Osteoblast (primary cell): ENCODE measurements at places on chromosomes 3 and 15. TPM values are rescaled to one million over a fixed set of nuclear protein-coding genes. Genes with fewer than 3 reads are reported as not detected.
A peak's percentile ranks its signal among the peaks of the same experiment; 100 is the strongest.

DNA sequence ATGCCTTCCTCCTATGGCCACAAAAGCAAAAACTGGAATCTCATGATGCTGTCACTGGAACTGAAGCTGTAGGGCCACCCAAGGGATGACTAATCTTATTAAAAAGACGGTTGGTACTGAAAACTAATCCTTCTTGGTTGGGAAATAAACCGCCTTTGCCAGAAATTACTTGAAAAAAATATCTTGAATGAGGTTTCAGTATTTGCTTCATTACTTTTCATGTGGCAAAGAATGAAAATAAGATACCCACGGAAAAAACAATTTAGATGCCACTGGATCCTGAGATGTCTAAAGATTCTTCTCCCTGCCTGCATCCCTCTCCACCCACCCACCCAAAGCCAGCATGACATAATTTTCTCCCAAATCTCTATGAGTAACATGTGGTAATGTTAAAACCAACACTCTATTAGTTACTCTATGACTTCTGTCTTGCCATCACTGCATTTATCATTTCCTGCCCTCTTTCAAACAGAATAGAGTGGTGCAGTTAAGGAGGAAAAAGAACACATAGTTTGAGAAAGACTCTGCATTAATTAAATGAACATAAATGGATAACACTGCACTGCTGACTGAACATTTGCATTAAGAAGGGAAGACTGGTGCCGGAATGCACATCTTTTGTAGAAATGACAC, 111.8 kb upstream of the DPH6 start:
- peak; percentile 96 for DNase-seq
- peak overlapping the region; percentile 27 for H3K4me3 ChIP-seq
- H3K27ac ChIP-seq, result peak overlapping the region; percentile 67
- peaks cover 12% of the 10 kb centered on the region for H3K4me1 ChIP-seq

Gene CTXND1
- not detected in 2 replicates for total RNA-seq

DNA sequence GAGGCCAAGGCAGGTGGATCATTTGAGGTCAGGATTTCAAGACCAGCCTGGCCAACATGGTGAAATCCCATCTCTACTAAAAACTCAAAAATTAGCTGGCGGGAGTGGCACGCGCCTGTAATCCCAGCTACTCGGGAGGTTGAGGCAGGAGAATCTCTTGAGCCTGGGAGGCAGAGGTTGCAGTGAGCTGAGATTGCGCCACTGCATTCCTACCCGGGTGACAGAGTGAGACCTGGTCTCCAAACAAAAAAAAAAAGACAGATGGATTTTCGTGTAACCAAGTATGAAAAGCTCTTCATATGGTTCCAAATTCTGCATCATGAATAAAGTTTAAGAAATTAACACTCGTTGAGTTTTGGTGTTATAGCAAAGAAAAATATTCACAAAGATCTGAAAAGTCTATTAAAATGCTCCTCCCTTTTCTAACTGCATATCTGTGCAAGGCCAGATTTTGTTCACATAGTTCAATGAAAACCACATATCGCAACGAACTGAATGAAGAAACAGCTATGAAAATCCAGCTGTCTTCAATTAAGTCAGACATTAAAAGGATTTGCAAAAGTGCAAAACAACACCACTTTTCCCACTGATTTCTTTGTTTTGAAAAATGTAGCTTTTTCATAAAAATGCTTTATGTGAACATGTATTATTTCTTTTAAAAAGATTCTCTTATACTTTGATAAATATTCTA, 23.8 kb upstream of the FBLN2 start:
- H3K4me3 ChIP-seq, result no peak overlapping the region
- no peaks in the 10 kb centered on the region for H3K36me3 ChIP-seq
- H3K27ac ChIP-seq, result peak overlapping the region; percentile 23
- no peaks in the 10 kb centered on the region for H3K27me3 ChIP-seq
- peak; percentile 18 for DNase-seq

DNA sequence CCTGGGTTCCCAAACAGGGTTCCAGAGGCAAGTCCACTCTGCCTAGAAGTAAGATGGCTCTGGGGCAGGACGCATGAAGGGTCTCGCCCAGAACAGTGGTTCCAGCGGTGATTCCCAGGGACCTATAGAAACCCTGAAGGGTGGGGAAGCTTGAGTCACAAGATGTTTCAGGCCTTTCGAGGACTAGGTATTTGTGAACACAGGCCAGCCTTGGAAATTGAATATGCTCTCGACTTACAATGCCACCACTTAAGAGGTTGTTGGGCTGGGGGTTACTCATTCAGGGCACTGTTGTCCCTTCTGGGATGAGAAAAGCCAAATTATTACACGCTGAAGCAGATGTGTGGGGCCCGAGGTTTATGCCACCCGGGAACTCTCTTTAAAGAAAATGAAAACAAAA, 152.0 kb downstream of the TJP1 start:
- peaks cover 4% of the 10 kb centered on the region for H3K27me3 ChIP-seq
- H3K36me3 ChIP-seq, result no peaks in the 10 kb centered on the region
- peaks cover 28% of the 10 kb centered on the region for H3K4me1 ChIP-seq
- peak overlapping the region; percentile 96 for H3K27ac ChIP-seq

- no peaks in the 10 kb centered on the region for H3K36me3 ChIP-seq
- peaks cover 17% of the 10 kb centered on the region for H3K4me1 ChIP-seq
- peak; percentile 45 for DNase-seq
- no peak overlapping the region for H3K4me3 ChIP-seq
- H3K27me3 ChIP-seq, result no peaks in the 10 kb centered on the region
These were observed 117.9 kb upstream of the SMAD3 start for GRCh38 chr15:66947471-66947870.

DNA sequence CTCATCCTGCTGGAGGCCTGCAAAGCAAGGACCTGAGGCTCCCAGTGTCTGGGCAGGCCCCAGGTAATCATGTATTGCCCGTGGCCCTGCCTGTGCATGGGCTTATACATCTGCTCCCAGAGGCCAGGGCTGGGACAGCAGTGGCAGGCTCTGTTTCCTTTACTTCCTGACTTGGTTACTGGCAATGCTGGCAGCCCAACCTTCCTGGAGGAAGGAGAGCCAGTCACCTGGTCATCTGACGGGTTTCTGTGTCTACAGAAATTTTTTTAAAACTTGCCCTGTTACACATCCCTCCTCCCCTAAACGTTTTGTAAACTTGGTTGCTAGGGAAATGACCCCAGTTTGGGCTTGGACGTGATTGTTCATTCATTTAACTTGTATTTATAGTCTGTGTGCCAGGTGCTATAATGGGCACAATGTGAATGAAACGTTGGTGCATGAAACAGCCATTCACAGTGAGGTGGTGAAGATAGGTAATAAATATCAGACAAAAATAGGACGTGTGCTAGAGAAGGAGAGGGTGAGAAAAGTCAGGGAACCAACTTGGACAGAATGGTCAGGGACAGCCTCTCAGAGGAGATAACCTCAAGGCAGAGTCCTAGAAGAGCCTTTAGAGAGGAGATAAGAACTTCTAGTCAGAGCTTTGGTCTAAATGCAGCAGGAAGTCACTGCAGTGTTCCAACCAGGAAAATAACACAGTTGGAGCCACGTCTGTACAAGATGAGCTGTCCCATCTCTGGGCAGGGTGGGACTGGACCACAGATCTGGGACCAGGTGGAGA, 14.1 kb downstream of the TEX264 start:
- H3K27ac ChIP-seq, result no peak overlapping the region
- no peaks in the 10 kb centered on the region for H3K27me3 ChIP-seq
- H3K36me3 ChIP-seq, result peaks cover 19% of the 10 kb centered on the region
- H3K4me1 ChIP-seq, result peaks cover 24% of the 10 kb centered on the region

Gene WDR93
- total RNA-seq, result under 0.01 and 0.36 TPM in 2 replicates

Gene TRH
- under 0.01 TPM in 2 replicates for total RNA-seq

Gene THSD4
- 15.6 TPM in 2 replicates for total RNA-seq

- no peak overlapping the region for H3K4me3 ChIP-seq
- no peaks in the 10 kb centered on the region for H3K4me1 ChIP-seq
- no peak overlapping the region for H3K27ac ChIP-seq
- peaks cover 7% of the 10 kb centered on the region for H3K36me3 ChIP-seq
These were observed 225.3 kb downstream of the FOXP1 start for GRCh38 chr3:71358243-71358642.

- H3K4me1 ChIP-seq, result peaks cover 23% of the 10 kb centered on the region
- no peaks in the 10 kb centered on the region for H3K36me3 ChIP-seq
- H3K27me3 ChIP-seq, result no peaks in the 10 kb centered on the region
These were observed 183.9 kb downstream of the TPRG1 start for GRCh38 chr3:189355481-189356201.

Gene OR5K4
- total RNA-seq, result not detected in 2 replicates

GRCh38 chr3:10815487-10815886, 541 bp upstream of the SLC6A11 start:
- DNase-seq, result no peak
- no peak overlapping the region for H3K27ac ChIP-seq
- no peaks in the 10 kb centered on the region for H3K4me1 ChIP-seq
- no peaks in the 10 kb centered on the region for H3K36me3 ChIP-seq
- peaks cover 27% of the 10 kb centered on the region for H3K27me3 ChIP-seq

DNA sequence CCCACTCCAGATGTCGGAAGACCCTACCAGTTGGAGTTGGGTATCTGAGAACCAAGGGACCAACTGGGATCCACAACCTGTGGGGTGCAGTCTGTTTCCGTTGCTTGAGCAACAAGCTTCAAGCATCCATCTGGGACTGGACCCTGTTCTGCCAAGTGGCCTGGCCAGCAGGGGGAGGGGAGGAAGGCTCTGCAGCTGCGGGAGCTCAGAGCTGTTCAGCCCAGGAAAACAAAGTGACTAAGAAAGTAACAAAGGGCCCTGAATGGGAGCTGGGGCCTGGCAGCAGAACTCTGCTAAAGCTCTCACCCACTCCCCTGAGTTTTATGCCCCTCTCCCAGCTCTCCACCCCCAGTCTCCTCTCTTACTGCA, 2.7 kb downstream of the TYRO3 start:
- H3K27ac ChIP-seq, result no peak overlapping the region
- no peak overlapping the region for H3K4me3 ChIP-seq
- H3K27me3 ChIP-seq, result no peaks in the 10 kb centered on the region

Gene INTS14
- 31.5 and 35.4 TPM in 2 replicates for total RNA-seq

DNA sequence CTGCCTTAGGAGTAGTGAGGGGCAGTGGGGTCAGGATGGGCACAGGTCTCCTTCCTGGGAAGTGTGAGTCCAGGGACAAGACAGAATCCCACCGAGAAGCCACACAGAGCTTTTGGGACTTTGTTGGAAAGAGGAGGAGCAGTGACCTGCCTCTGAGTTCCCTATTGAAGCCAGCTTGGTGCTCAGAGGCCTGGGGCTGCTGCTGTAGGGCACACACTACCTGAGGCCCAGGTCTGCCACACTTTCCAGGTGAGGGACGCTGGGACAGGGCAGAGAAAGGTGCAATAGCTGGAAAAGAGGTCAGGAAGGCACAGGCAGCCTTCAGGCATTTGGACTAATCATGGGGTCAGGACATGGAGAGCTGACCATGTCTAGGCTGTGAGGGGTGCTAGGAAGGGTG, 67.7 kb downstream of the SCN5A start:
- H3K4me3 ChIP-seq, result no peak overlapping the region
- H3K27ac ChIP-seq, result no peak overlapping the region
- H3K4me1 ChIP-seq, result no peaks in the 10 kb centered on the region

DNA sequence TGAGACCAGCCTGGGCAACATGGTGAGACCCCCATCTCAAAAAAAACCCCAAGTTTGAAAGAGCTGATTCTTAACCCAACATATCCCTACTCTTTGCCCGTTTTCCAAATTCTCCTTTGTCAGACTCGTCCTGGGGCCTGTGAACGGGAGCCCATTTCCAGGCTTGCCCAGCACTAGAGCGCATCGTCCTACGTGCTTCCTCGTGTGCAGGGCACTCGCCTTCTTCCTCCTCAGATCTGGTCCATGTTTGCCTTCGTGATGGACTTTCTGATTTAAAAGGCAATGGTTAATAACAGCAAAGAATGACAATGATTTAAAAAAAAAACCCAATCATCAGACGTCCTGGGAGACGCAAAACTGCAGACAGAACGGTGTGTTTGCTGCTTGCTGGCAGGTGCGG, 10.1 kb downstream of the MELTF start:
- no peaks in the 10 kb centered on the region for H3K4me1 ChIP-seq
- H3K27me3 ChIP-seq, result peaks cover 41% of the 10 kb centered on the region
- peak; percentile 87 for DNase-seq
- H3K4me3 ChIP-seq, result no peak overlapping the region
- no peaks in the 10 kb centered on the region for H3K36me3 ChIP-seq
- no peak overlapping the region for H3K27ac ChIP-seq

DNA sequence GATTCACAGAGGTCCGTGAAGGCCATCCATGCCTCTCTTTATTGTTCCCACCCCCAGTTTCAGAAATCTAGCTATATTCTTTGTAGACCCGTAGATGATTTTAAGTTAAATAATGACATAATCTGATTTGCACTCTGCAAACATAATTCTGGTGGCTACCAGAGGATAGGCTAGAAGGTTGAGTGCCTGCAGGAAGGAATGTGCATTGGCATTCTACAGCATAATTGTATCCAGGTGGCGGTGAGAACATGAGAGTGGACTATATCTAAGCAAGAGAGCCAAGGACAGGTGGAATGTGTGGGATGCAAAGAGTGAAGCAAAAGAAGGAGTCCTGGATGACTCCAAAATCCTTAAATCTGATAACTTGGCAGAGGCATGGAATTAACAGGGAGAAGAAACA, 298.5 kb upstream of the MME start:
- H3K4me3 ChIP-seq, result no peak overlapping the region
- no peak for DNase-seq
- peaks cover 4% of the 10 kb centered on the region for H3K4me1 ChIP-seq
- no peak overlapping the region for H3K27ac ChIP-seq

GRCh38 chr3:108493862-108494261, 16.5 kb downstream of the MYH15 start:
- no peak overlapping the region for H3K4me3 ChIP-seq
- H3K4me1 ChIP-seq, result peaks cover 7% of the 10 kb centered on the region
- no peak overlapping the region for H3K27ac ChIP-seq
- no peaks in the 10 kb centered on the region for H3K36me3 ChIP-seq
- DNase-seq, result no peak
- H3K27me3 ChIP-seq, result no peaks in the 10 kb centered on the region

Gene TMCO5A
- not detected in 2 replicates for total RNA-seq

GRCh38 chr3:186461141-186461540, 83.0 kb downstream of the CRYGS start:
- H3K4me3 ChIP-seq, result no peak overlapping the region
- peak; percentile 56 for DNase-seq
- H3K36me3 ChIP-seq, result no peaks in the 10 kb centered on the region
- no peaks in the 10 kb centered on the region for H3K4me1 ChIP-seq

Gene TEX55
- not detected in 2 replicates for total RNA-seq

DNA sequence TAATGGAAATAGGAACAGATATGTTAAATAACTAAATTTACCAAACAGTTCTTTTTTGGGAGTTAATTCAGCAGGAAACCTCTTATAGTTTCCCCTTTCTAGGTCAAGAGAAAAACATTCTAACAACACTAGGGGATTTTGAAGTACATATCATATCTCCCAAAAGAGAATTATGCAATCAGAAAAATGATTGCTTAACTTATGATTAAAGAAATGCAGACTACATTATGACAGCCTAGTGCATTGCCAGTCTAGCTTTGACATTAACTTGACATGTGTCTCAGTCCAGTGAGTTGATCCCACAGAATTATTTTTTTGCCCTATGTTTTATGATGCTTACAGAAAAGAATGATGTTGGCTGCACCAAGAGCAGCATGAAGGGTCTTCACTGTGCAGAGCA, 31.7 kb upstream of the NPHP3 start:
- H3K27ac ChIP-seq, result no peak overlapping the region
- no peaks in the 10 kb centered on the region for H3K27me3 ChIP-seq
- no peaks in the 10 kb centered on the region for H3K36me3 ChIP-seq
- no peaks in the 10 kb centered on the region for H3K4me1 ChIP-seq
- H3K4me3 ChIP-seq, result no peak overlapping the region

Gene RNU5B-1
- total RNA-seq, result not detected in 2 replicates
